ENCODE measurements at places on chromosomes 1 and 21. TPM values are rescaled to one million over a fixed set of nuclear protein-coding genes. Genes with fewer than 3 reads are reported as not detected.

The COL24A1 gene
- 0.17 TPM for total RNA-seq

The SLC25A34 gene
- total RNA-seq = 2.6 TPM

The BCL2L15 gene
- not detected for total RNA-seq

The CFAP74 gene
- total RNA-seq = not detected

The FASLG gene
- total RNA-seq = not detected

The AMY1B gene
- total RNA-seq = not detected

The HSPB7 gene
- not detected for total RNA-seq

The CITED4 gene
- total RNA-seq = 10.6 TPM

GRCh38 chr1:184945029-184945428 is 29.3 kb downstream of the NIBAN1 start:
- H3K27ac ChIP-seq = no peak overlapping the region
- H3K4me1 ChIP-seq = no peaks in the 10 kb centered on the region
- no peak overlapping the region for H3K4me3 ChIP-seq
- no peaks in the 10 kb centered on the region for H3K27me3 ChIP-seq
- no peaks in the 10 kb centered on the region for H3K36me3 ChIP-seq

DNA sequence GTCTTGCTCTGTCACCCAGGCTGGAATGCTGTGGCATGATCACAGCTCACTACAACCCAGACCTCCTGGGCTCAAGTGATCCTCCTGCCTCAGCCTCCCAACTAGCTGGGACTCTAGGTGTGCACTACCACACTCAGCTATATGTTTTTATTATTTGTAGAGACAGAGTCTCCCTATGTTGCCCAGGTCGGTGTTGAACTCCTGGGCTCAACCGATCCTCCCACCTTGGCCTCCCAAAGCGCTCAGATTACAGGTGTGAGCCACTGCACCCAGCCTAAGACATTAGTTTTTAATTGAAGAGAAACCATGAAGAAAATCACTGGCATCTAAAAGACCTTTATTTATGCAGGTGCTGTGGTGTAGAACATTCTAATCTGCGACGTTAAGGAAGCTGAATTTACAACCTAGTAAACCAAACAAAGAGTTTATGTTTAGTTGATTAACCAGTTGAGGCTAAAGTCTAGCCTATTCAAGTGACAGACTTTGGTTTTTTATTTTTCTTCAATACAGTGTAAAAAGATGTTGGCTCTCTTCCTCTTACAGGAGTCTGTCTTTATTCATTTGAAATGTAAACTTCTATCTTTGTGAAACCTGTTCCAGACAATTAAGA is 52.5 kb upstream of the NBL1 start:
- H3K27me3 ChIP-seq = no peaks in the 10 kb centered on the region
- H3K4me3 ChIP-seq = no peak overlapping the region
- H3K36me3 ChIP-seq = no peaks in the 10 kb centered on the region
- H3K4me1 ChIP-seq = peaks cover 9% of the 10 kb centered on the region
- no peak overlapping the region for H3K27ac ChIP-seq
- DNase-seq = no peak

GRCh38 chr21:32958288-32959002 is 67.3 kb upstream of the OLIG2 start:
- no peak overlapping the region for H3K27ac ChIP-seq
- peaks cover 8% of the 10 kb centered on the region for H3K4me1 ChIP-seq
- H3K4me3 ChIP-seq = no peak overlapping the region

DNA sequence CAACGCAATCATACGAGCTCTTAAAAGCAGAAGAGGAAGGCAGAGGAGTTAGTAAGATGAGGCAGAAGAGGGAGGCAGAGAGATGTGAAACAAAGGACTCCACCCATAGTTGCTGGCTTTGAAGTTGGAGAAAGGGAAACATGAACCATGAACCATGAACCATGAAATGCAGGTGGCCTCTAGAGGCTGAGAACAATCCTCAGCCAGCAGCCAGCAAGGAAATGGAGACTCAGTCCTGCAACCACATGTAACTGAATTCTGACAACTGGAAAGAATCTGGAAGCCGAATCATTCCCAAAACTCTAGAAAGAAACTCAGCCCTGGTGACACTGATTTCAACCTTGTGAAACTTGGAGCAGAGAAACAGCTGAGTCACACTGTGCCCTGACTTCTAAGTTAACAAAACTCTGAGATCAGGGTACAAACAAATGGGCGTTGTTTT is 10.1 kb downstream of the DIPK1A start:
- H3K36me3 ChIP-seq = no peaks in the 10 kb centered on the region
- peak overlapping the region; percentile 59 for H3K27ac ChIP-seq
- peaks cover 18% of the 10 kb centered on the region for H3K4me1 ChIP-seq
- H3K4me3 ChIP-seq = no peak overlapping the region

DNA sequence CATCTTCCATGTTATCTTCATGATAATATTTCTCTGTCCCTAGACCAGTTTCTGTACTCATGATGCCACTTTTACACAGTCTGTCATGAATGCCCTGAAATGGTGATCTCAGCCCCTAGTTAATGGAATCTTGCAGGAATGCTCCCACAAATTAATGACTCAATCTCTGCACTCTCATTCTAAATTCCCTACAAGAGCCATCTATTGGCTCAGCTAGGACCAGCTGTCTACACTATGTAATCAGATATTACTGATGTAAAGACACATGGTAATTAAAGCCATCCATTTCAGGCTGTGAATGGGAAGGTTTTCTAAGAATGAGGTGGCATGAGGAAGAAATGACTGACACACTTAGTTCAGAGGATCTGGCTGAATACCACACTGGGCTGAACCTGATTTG is 199.1 kb upstream of the KCND3 start:
- no peaks in the 10 kb centered on the region for H3K36me3 ChIP-seq
- no peak overlapping the region for H3K4me3 ChIP-seq
- H3K27ac ChIP-seq = no peak overlapping the region
- H3K4me1 ChIP-seq = no peaks in the 10 kb centered on the region
- peaks cover 40% of the 10 kb centered on the region for H3K27me3 ChIP-seq
- no peak for DNase-seq

DNA sequence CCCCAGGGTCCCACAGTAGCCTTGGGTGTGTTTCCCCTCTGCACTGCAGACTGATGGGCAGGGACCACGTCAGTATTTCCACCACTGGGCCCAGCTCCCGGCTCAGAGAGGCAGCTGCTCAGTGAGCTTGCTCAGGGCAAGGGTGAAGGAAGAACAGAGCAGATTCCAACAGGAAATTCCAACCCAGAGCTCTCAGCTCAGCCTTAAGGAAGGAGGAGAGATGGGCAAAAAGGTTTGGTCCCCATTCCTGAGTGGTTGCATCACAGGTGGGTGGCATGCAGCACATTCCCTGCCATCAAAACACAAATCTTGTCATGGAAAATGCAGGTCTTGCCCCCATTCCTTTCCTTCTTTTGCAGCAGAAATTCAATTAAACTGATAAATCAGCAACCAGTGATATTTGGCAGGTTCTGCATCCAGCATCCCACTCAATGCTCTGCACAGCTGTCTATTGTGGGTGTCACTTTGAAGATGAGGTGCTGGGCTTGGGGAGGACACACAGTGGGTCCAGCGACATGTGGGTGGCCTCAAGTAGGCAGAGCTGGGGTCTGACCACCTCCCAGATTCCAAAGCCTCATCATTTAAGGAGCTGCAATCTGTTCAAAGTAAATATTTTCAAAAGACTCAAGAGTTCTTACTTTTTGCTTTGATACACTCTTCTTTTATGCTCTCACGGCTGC is 315.4 kb downstream of the DSCAM start:
- no peaks in the 10 kb centered on the region for H3K27me3 ChIP-seq
- H3K4me1 ChIP-seq = no peaks in the 10 kb centered on the region
- H3K27ac ChIP-seq = no peak overlapping the region
- no peak for DNase-seq

GRCh38 chr1:32051706-32052105 is 21.0 kb upstream of the TMEM39B start:
- no peak for DNase-seq
- no peak overlapping the region for H3K27ac ChIP-seq
- no peaks in the 10 kb centered on the region for H3K4me1 ChIP-seq
- no peak overlapping the region for H3K4me3 ChIP-seq
- H3K36me3 ChIP-seq = peaks cover 77% of the 10 kb centered on the region

DNA sequence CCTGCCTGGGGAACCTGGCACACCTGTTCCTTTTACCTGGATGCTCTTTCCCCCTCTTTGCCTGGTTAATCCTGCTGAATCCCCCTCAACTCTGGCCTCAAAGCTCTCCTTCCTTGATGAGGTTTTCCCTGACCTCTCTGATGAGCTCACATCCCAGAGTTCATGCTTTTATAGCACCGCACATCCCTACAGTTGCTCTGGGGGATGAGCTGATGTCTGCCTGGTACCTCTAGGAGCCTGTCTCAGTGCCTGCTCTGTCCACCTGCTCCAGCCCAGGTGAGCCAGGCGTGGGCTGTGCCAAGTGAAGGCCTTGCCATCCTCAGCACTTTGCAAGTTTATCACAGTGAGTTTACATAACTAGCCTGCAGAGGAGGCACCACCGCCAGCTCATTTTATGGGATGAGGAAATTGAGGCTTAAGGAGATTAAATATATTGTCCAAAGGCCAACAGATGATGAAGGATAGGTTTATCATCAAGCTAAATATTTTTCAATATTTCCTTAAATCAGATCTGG is 58.6 kb upstream of the TMPRSS2 start:
- H3K36me3 ChIP-seq = no peaks in the 10 kb centered on the region
- no peak overlapping the region for H3K27ac ChIP-seq
- no peak for DNase-seq
- 0 out of 2 replicates have a peak, but pooled peaks cover 3% of the 10 kb centered on the region for H3K4me1 ChIP-seq
- H3K4me3 ChIP-seq = no peak overlapping the region

DNA sequence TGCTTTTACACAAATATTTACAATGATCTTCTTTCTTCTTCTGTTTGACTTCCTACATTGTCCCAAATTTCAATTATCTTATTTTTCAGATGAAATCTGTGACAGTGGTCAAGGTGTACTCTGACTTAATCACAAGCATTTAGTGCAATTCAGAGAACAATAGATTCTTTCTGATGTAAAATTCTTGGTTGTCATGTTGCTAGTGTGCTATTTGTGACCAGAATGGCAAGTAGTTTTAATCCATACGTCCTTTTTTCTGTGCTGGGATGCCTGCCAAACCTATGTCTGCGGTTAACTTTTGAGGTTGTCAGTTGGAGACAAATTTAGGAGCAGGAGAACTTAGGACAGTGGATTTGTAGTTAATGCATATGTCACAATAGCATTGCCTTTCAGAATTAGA is 31.0 kb downstream of the NCAM2 start:
- no peak overlapping the region for H3K27ac ChIP-seq
- H3K36me3 ChIP-seq = no peaks in the 10 kb centered on the region
- H3K27me3 ChIP-seq = no peaks in the 10 kb centered on the region
- peak; percentile 51 for DNase-seq

- DNase-seq = no peak
- no peaks in the 10 kb centered on the region for H3K36me3 ChIP-seq
- H3K27me3 ChIP-seq = no peaks in the 10 kb centered on the region
- no peak overlapping the region for H3K27ac ChIP-seq
- no peak overlapping the region for H3K4me3 ChIP-seq
Observed at GRCh38 chr21:34364921-34365320, 1.1 kb downstream of the KCNE2 start.

DNA sequence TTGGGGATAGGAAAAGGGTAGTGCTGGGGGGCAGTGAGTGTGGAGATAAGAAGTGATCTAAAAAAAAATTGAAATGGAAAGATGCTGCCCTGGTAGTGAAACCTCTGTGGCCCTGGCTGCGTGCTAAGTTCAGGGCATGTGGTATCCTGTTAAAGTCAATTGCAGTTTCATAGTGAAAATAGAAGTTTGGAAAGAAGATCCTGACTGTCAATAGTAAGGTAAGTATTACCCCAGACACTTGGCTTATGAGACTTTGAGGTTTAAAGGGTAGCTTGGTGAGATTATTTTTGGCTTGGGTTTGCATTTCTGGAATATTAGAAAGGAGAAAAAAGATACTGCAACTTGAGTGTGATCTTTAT is 6.8 kb downstream of the ARID1A start:
- H3K27me3 ChIP-seq = no peaks in the 10 kb centered on the region
- no peak overlapping the region for H3K27ac ChIP-seq
- H3K4me3 ChIP-seq = peak overlapping the region; percentile 86
- DNase-seq = no peak
- H3K36me3 ChIP-seq = no peaks in the 10 kb centered on the region
- peaks cover 90% of the 10 kb centered on the region for H3K4me1 ChIP-seq

DNA sequence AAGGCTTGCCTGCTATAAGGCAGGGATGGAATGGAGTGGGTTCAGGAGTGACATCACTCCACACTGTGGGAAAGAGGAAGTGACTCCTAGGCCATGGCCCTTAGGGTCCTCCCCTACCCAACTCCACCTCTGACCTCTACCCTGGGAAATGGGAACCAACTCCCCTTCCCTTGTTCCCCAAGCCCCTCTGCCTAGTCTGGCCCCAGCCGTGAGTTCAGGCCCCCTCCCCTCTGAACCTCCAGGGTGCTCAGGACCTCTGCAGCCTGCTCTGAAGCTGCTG is 3.8 kb upstream of the GUCA2A start:
- peaks cover 54% of the 10 kb centered on the region for H3K4me1 ChIP-seq
- no peak for DNase-seq
- H3K27me3 ChIP-seq = no peaks in the 10 kb centered on the region
- no peaks in the 10 kb centered on the region for H3K36me3 ChIP-seq

DNA sequence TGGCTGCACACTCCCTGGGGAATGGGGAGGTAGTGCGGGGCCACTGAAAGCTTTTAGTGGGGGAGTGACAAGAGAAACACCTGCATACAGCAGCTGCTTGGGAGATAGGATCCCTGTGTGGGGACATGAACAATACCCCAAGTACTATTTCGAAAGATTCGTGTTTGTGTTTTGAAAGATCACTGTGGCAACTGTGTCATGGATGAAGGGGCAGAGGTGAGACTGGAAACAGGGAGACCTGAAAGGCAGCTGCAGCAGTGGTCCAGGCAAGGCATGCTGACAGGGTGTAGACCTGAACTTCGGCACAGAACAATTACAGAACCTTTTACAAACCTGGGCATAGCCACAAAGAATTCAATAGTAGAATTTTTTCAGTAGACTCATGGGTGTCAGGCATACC is 32.9 kb downstream of the TENT5C start:
- H3K36me3 ChIP-seq = no peaks in the 10 kb centered on the region
- peaks cover 4% of the 10 kb centered on the region for H3K4me1 ChIP-seq
- no peaks in the 10 kb centered on the region for H3K27me3 ChIP-seq
- no peak overlapping the region for H3K4me3 ChIP-seq

GRCh38 chr1:175548774-175549173 is 194.6 kb downstream of the TNR start:
- no peaks in the 10 kb centered on the region for H3K36me3 ChIP-seq

- H3K4me1 ChIP-seq = peaks cover 25% of the 10 kb centered on the region
- H3K4me3 ChIP-seq = no peak within 1 kb of the TSS
- peak within 1 kb of the TSS; percentile 41 for H3K27ac ChIP-seq
- no peaks in the 10 kb centered on the region for H3K36me3 ChIP-seq
Observed at GRCh38 chr1:222547944-222548671, at the start of gene HHIPL2. HHIPL2 (minus strand) TSS chr1:222548104; CDS start chr1:222548044, 60 bp downstream.

GRCh38 chr1:223708001-223708359 is 4.4 kb upstream of the CAPN2 start:
- H3K27ac ChIP-seq = peak overlapping the region; percentile 94
- H3K27me3 ChIP-seq = no peaks in the 10 kb centered on the region
- peaks cover 89% of the 10 kb centered on the region for H3K4me1 ChIP-seq
- no peaks in the 10 kb centered on the region for H3K36me3 ChIP-seq
- H3K4me3 ChIP-seq = peak overlapping the region; percentile 51
- DNase-seq = no peak

Measured in PC-3 (cell line).